Naive thymus-derived CD8-positive, alpha-beta T cell (primary cell): ENCODE measurements at places on chromosomes 3 and 15. TPM values are rescaled to one million over a fixed set of nuclear protein-coding genes. Genes with fewer than 3 reads are reported as not detected.

- DNase-seq: no peak
Observed at GRCh38 chr15:71128939-71129562, 13.8 kb downstream of the THSD4 start.

GRCh38 chr3:146071632-146072031, 89.4 kb downstream of the PLOD2 start:
- DNase-seq: no peak

The ALPK3 gene
- 0.29 TPM for total RNA-seq

DNA sequence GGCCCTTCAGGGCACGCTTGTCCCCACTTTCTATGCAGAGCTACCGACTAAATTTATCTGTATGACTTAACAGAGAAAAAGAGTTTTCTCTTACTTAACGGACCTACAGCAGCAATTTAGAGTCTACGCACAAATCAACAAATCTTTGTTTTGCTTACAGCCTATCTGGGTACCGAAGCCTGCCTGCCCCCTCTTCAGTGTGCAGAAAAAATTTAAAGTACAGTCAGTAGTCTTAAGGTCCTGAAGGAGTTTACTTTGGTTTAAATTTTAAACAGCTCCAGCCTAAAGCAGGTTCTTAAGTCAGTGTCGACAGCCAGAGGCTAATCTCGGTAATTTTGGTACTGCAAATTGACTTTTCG, 570 bp downstream of the SACM1L start:
- DNase-seq: no peak

- DNase-seq: no peak
Observed at GRCh38 chr3:124131580-124131979, 139.7 kb upstream of the ROPN1 start.

GRCh38 chr3:186589856-186590579, 19.5 kb downstream of the DNAJB11 start:
- no peak for DNase-seq

GRCh38 chr15:33211176-33211808, 16.8 kb upstream of the FMN1 start:
- no peak for DNase-seq

The ITIH1 gene
- not detected for total RNA-seq

The ASB14 gene
- total RNA-seq: not detected

The MUC4 gene
- total RNA-seq: not detected

The EPHB1 gene
- not detected for total RNA-seq

The IQCF5 gene
- not detected for total RNA-seq

- no peak for DNase-seq
Observed at GRCh38 chr15:77901251-77901881, 176.1 kb downstream of the TBC1D2B start.

- DNase-seq: no peak
Observed at GRCh38 chr3:191449256-191449655, 11.7 kb upstream of the PYDC2 start.

The CFAP92 gene
- 1.7 TPM for total RNA-seq

- no peak for DNase-seq
Observed at GRCh38 chr3:109963831-109964230, 626.5 kb upstream of the DPPA4 start.

DNA sequence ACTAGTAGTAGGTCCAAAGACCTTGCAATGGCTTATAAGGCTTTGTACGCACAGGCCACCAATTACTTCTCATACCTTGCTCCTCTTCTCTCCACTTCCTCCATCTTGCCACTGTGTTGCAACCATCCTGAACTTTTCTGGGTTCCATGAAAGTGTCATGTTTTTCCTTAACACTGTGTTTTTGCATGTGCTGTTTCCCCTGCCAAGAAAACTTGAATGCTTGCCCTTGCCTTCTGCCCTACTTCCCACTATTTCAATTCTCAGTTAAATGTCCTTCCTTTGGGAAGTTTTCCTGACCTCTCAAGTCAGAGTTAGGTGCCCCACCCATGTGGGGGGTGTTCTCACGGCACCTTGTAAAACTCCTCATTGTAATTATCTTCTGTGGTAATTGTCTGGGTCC, 182.8 kb downstream of the THRB start:
- DNase-seq: no peak

DNA sequence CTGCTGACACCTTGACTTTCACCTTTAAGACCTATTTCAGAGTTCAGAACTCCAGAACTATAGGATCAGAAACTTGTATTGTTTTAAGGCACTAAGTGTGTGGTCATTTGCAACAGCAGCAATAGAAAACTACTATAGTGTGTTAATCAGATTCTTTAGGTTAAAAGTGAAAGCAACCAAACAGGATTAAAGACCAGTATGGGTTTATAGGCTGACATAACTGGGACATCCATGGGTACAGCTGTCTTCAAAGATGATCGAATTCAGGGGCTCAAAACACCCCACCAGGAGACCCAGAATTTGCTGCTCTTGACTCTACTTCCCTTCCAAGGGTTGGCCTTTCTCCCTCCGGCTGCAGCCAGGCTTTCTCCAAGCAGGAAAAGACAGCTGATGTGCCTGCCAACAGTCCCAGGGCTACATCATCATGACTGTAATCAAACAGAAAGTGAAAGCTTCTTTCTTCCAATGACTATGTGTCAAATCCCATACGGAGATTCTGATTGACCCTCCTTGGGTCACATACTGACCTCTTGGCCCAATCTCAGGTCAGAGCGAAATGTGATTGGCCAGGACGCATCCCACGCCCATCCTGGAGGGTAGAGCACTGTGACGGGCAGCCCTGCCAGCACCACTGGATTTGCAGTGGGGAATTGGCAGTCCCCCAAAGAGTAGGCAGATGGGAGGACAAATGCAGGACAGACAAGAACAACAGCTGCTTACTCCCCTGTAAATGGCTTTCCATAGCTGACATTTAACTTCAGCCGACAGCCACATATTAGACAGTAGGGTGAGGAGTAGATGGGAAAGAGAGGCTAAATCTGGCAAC, 51.4 kb upstream of the RNF7 start:
- no peak for DNase-seq

The CTXND1 gene
- not detected for total RNA-seq

The PROK2 gene
- not detected for total RNA-seq

The GOLGA8Q gene
- total RNA-seq: 2.6 TPM

DNA sequence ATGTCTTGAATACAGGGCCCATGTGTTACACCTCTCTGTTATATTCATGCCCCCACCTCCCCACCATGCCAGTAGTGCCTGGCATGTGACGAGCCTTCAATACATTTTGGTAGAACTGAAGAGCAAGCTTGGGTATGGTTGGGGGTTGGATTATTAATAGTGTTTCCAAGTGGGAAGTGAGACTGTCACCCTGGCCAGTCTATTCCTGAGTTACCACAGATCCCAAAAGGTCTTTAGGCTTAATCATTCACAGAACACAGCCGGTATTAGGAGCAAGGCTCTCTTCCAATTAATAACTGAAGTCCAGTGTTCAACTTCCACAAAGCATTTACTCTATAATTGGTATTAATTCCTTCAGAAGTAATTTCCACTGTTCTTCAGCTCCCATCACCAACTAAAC, 231.9 kb upstream of the LRTM1 start:
- DNase-seq: no peak

DNA sequence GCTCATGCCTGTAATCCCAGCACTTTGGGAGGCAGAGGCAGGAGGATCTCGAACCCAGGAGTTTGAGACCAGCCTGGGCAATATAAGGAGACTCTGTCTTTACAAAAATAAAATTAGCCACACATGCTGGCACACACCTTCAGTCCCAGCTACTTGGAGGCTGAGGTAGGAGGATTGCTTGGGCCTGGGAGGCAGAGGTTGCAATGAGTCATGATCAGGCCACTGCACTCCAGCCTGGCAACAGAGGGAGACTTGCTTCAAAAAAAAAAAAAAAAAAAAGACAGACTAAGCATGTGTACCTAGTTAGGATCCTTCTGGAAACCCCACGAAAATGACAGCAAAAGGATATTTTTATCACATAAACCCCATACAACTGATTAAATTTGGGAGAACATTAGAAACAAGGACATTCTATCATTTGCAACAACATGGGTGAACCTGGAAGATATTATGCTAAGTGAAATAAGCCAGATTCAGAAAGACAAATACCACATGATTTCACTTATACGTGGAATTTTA, 44.9 kb downstream of the METTL6 start:
- DNase-seq: no peak

GRCh38 chr3:189778340-189778950, 147.3 kb downstream of the TP63 start:
- no peak for DNase-seq

DNA sequence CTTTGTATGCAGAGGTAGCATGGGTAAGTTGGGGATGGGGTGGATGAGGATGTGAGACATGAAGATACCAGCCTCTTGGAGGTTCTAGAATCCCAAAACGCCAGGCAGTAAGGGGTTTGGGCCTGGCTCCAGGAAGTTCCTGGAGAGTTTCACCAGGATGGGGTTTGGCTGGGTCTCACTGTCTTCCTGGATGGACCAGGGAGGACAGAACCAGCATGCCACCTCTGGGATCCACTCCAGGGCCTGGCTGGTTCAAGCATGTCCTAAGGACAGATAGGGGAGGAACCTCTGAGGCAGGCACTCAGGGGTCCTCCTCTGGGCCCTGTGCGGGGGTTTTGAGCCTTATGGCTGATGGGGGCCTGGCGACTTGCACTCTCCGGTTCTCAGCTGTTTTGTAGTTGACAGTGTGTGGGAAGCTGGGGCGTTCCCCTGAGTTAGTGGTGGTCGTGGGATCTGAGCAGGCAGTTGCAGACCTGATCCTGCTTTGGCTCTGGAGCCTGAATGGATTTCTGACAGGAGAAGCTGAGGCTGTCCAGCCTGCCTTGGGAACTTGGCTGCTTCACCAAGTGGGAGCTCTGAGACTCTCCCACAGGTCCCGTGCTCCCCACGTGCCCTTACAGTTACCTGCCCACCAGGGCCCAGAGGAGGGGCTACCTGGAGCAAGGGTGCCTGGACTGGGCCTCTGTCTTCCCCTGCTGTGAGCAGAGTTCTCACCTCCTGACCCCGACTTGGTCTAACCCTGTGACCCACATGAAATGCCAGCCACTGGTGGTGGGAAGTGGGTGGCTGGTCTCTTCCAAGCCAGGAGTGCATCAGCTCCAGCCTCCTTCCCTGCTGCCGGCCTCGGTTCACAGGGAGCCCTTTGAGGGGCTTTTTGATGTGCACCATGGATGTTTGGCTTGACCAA, 128.4 kb downstream of the EEFSEC start:
- no peak for DNase-seq

The PARP15 gene
- 56.9 TPM for total RNA-seq

- no peak for DNase-seq
Observed at GRCh38 chr3:35601959-35602358, 37.4 kb upstream of the ARPP21 start.

The ADGRG7 gene
- not detected for total RNA-seq

DNA sequence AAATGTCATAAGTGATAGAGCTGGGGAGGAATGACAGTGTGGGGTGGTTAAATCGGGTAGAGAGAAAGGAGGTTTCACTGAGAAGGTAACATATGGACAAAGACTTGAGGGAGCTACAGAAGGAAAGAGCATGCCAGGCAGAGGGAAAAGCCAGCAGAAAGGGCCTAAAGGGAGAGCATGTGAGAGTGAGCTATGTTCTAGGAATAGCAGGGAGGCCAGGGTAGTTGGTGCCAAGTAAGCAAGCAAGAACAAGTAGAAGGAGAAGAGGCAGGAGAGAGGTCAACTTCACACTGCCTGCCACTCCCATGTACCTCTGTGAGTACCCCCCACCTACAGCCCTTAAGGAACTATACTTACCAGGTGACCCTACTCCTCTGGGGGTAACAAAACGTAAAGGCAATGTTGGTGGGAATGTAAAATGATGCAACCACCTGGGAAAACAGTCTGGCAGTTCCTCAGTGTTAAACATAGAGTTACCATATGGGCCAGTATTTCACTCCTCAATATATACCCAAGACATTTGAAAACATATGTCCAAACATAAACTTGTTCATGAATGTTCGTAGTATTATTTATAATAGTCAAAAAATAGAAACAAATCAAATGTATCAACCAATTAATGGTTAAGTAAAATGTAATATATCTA, 67.6 kb downstream of the SFMBT1 start:
- DNase-seq: no peak

- no peak for DNase-seq
Observed at GRCh38 chr3:11570789-11571495, 72.8 kb downstream of the VGLL4 start.

The PP2D1 gene
- not detected for total RNA-seq

- DNase-seq: no peak
Observed at GRCh38 chr15:81115054-81115939, 18.8 kb upstream of the CFAP161 start.

GRCh38 chr3:139325551-139325950, 18.3 kb upstream of the MRPS22 start:
- no peak for DNase-seq

- DNase-seq: no peak
Observed at GRCh38 chr3:123622766-123623165, 37.9 kb upstream of the HACD2 start.

- no peak for DNase-seq
Observed at GRCh38 chr15:71078506-71079207, 36.6 kb upstream of the THSD4 start.

DNA sequence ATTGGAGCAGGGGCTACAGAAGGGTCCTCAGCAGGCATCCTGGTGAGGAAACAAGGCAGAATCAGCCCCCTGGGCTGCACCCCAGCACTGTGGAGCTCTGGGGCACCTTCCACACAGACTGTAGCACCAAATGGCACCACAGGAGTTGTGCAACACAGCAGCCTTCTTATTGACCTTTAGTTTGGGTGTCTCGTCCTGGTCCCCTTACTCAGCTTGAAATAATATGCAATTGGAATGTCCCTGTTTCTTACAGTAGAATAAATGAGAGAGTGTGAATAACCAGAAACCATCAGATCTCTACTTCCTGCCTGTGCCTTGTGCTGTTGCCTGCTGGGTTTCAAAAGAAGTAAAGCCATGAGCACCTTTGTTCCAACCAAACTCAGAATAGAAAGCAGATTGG, 44.5 kb downstream of the RPLP1 start:
- no peak for DNase-seq

DNA sequence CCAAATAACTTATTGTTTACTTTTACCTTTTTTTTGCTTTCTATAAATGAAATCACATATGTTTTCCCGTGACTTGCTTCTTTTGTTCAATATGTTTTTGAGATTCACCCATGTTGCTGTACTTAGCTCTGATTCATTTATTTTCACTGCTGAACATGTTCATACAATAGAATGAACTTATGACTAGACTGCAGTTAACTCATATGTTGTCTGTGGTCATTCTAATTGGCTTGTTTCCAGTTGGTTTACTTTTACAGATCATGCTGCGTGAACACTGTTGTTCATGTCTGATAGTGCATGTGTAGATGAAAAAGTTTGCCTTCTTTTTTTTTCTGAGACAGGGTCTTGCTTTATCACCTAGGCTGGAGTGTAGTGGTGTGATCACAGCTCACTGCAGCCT, 31.6 kb upstream of the SV2B start:
- no peak for DNase-seq

DNA sequence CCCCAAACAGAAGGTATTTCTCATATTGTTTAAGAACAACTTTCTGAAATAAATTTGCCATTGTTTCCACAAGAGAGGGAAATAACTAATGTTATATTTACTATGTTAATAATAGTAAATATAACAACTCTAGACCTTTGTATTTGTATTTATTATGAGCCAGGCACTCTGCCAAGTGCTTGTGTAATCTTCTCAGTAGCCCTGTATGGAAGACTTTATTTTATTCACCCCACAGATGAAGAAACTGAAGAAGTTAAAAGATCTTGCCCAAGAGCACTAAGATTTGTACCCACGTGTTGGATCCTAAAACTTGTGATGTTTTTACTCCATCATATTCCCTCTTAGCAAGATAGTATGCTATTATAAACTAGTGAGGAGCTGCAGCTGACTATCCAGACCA, 12.0 kb upstream of the GNB4 start:
- no peak for DNase-seq

GRCh38 chr3:135930255-135930654, 35.3 kb upstream of the PPP2R3A start:
- no peak for DNase-seq
